ENCODE measurements at places on chromosomes 6 and 20.

- DNase-seq = peak; percentile 69
These were observed 10.8 kb downstream of the BACH2 start for GRCh38 chr6:90285611-90286381.

GRCh38 chr6:92024110-92024509, 1395.2 kb downstream of the EPHA7 start:
- DNase-seq = no peak

GRCh38 chr6:106273087-106273486, 52.5 kb downstream of the ATG5 start:
- no peak for DNase-seq

GRCh38 chr20:13221313-13221672, 219 bp downstream of the ISM1 start:
- DNase-seq = no peak

- no peak for DNase-seq
These were observed 64.4 kb upstream of the PLEKHG1 start for GRCh38 chr6:150535151-150535804.

DNA sequence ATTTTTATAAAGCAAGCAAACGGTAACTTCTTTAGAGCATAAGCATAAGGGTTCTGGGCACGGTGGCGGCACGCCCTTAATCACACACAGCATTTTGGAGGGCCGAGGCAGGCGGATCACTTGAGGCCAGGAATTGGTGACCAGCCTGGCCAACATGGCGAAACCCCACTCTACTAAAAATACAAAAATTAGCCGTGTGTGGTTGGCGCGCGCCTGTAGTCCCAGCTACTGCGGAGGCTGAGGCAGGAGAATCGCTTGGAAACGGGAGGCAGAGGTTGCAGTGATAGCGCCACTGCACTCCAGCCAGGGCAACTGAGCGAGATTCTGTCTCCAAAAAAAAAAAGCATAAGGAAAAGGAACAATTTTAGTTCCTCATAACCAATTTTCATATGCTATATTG, 2.6 kb downstream of the SENP6 start:
- no peak for DNase-seq

DNA sequence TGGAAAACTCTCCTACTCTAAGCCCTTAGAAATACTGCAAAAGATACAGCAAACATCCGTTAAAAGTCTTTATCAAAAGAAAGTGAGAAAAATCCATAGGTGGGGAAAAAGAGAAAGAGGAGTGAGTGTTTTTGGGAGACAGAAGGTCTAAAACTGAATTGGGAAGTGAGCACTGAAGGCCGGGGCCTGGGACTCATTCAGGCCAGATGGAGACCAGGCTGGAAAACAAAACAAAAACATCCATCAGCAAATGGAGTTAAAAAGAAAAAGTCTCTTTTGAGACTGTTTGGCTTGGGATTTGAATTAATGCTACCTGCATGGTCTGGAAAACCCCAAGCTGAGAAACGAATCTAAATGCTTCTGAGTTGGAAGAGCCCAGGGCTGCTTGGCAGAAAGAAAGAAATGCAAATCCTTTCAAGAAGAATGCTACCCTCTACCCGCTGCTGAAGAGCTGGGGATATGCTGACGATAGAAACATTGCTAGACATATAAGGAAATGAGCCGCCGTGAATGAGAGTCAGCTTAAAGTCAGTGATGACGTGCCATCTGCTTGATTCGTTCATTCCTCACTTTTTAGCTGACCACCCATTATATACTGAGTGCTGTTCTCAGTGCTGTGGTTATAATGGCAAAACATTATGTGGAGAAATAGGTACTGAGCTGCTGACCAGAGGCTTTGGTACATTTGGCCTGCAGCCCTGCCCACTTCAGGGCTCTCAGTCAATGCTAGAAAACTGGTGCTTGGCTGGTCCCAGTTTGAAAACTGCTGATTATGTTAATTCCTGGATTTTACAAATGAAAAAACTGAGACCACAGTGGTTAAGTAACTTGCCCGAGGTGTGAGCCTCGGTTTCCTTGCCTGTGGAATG, 28.0 kb upstream of the TULP4 start:
- peak; percentile 28 for DNase-seq

All from cerebellum (tissue), 4 donors.